Mesendoderm (in vitro differentiated cells): ENCODE measurements at places on chromosomes 16 and 17.

DNA sequence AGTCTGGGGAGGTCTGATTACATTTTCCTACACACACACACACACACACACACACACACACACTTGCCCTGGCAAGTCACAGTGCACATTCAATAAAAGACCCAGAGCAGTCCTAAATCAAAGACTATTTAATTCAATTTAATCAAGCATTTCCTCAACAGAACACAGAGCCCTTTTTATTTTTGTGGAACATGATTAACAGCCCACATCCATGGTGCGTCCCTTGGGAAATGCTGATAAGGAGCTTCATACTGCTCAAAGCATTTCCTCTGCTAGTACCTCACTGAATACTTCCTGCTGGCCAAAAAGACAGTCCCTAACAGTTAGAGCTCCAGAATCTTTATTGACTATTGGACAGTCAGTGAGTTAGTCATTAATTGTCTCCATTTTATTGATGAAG is 43.1 kb upstream of the MYH10 start:
- DNase-seq = no peak

GRCh38 chr16:73058221-73058615 is 10.3 kb upstream of the ZFHX3 start:
- no peak for DNase-seq

DNA sequence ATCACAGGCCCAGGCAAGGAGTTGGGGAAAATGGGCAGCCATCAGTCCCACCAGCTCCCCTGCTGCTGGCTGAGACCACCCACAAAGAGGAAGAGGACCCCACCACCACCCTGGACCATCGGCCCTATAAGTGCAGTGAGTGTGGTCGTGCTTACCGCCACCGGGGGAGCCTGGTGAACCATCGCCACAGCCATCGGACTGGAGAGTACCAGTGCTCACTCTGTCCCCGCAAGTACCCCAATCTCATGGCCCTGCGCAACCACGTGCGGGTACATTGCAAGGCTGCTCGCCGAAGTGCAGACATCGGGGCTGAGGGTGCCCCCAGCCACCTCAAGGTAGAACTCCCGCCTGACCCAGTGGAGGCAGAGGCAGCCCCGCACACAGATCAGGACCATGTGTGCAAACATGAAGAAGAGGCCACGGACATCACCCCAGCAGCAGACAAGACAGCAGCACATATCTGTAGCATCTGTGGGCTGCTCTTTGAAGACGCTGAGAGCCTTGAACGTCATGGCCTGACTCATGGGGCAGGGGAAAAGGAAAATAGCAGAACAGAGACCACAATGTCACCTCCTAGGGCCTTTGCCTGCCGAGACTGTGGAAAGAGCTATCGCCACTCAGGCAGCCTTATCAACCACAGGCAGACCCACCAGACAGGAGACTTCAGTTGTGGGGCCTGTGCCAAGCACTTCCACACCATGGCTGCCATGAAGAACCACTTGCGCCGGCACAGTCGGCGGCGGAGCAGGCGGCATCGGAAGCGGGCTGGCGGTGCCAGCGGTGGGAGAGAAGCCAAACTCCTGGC is 3.6 kb downstream of the ZNF646 start:
- no peak for DNase-seq

DNA sequence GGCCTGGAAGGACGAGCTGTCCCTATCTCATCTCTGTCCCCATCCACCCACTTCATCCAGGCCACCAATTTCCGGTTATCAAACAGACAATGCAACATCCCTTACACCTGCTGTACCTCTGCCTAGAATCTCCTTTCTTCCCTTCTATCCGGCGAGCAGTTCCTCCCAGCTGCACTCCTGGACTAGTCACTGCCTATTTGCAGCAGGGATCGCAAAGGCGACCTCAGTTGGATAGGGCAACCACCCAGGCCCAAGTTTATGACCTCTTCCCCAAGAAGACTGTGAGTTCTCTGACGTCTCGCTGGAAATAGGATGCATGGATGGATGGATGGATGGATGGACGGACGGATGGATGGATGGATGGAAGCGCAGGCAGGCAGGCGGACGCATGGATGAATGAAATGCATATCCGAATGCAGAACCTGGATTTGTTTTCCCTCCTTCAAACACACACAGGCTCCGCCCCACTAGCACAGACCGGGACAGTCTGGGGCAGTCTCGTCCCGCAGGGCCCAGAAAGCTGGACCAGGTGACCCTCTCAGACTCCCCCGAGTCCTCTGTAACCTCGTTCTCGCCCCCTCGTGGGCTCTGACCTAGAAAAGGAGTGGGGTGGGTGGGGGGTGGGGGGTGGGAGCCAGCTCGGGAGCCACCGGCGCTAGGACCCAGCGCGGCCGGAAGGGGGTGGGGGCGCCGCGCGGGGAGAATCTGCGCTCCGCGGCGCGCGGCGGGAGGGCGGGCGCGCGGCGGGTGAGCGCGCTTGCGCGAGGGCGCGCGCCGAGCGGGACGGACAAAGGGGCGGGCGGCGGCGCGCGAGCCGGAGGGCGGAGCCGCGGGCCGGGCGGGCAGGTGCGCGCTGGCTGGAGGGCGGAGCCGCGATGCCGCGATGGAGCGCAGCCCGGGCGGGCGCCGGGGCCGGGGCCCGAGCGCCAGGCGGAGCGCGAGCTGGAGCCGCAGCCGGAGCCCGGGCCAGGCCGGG is at the start of gene SBK1:
Gene SBK1, plus strand, starts transcription at position 875 of the 976 bp plus-strand sequence. CDS start 24,867 bp downstream, outside the sequence.
- DNase-seq = peak; percentile 83

DNA sequence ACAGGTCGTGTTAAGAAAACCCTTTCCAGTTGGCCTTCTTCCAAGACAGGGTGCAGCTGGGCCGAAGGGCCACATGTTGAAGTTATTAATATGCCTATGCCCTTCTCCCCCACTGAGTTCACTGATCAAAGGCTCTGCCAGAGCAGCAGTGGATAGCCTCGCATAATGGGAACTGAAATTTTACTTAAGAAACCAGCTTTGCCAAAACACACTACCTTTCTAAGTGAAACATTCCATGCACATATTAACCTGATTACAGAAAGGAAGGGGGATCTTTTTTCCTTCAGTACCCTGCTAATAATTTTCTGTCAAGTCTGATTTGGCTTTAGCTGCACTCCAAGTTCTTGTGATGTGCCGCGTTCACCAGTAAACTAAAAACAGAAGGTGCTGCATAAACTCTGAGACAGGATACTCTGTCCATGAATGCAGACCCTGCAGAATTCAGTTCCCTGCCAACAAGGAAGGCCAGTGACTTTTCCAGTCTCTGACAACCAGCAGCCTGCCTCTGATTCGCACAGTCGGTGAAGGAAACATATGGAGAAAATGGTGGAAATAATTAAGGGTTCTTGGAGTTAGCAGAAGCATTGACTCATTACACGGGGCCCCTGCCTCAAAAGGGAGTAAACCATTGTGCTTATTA is 283.8 kb downstream of the ZFHX3 start:
- DNase-seq = no peak

DNA sequence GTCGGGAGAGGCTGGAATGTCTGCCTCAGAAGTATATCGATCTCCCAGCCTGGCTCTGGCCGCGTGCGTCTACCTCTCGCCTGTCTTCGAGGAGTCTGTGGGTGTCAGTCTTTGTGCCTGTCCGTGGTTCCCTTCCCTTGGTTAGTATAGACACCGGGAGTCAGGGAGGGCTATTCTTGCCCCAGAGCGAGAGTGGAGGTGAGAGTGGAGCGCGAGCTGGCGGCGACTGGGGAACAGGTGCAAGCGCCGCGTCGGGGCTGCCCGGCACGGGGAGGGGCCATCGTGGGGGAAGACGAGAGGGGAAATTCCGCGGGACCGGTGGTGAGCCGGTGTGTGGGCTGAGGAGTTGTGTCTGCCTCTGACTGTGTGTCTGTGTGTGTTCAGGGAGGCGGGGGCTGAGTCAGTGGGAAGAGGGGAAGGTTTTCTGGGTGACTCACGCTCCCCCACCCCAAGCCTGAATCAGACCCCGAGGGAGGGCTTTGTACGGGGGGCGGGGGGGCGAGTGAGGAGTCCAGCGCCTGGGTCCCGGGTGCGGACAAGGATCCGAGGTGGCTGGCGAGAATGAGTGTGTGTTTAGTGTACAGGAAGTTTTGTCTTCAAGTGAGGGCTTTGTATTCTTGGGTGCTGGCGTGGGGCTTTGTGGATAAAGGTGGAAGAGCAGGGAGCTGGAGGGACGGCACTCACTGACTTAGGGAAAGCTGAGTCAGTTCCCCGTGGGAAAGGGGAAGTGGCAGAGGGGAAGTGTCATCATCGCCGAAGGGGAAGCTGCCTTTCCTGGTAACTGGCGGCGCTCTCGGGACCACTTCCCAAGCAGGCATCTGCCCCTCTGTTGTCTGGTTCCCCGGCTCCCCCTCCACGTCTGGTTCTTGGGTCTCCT is 8.6 kb downstream of the KDM6B start:
- DNase-seq = peak; percentile 85

- no peak for DNase-seq
Observed at GRCh38 chr17:74006371-74006770, 197.1 kb upstream of the RPL38 start.

- DNase-seq = no peak
Observed at GRCh38 chr16:80804526-80805383, at the start of gene CDYL2. CDYL2 (minus strand) TSS chr16:80804598; CDS start chr16:80804173, 425 bp downstream.

DNA sequence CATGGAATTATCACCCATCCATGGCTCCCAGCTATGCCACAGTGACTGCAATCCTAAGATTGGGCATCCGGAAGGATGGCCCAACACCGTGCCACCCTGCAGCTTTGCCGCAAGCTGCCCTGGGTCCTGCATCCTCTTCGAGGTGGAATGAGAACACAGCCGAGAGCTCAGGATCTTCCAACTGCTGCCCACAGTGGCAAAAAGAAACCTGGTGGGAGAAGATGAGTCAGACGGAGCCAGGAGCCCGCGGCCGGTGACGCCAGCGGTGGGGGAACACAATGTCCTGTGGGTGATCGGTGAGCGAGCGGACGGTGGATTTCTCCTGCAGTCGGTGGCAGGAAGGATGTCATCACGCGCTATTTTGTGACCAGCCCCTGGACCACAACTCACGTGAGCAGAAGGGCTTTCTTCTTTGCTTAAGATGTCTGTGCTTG is 20.1 kb downstream of the CD7 start:
- no peak for DNase-seq

DNA sequence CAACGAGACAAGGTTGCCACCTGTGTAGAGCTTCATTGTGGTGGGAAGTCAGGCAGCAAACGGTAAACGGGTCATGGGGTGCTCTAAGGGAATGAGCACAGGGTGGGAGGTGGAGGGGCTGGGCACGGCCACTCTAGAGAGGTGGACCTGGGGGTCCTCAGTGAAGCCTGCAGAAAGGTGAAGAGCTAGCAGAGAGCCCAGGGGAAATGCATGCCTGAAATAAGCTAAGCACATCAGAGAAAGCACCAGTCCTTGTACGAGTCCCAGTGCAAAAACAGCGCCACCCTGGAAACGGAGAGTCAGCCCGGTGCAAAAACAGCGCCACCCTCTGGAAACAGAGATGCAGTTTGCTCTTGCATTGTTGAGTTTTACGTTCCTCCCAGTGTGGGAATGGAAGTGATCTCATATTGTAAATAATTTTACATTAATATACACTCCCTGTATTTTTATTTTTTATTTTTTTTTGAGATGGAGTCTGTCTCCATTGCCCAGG is 65.0 kb downstream of the TBC1D16 start:
- peak; percentile 83 for DNase-seq

- DNase-seq = peak; percentile 98
Observed at GRCh38 chr16:89489040-89489897, 1.1 kb downstream of the ANKRD11 start.

- DNase-seq = no peak
Observed at GRCh38 chr17:79645777-79646088, 34.9 kb upstream of the RBFOX3 start.

DNA sequence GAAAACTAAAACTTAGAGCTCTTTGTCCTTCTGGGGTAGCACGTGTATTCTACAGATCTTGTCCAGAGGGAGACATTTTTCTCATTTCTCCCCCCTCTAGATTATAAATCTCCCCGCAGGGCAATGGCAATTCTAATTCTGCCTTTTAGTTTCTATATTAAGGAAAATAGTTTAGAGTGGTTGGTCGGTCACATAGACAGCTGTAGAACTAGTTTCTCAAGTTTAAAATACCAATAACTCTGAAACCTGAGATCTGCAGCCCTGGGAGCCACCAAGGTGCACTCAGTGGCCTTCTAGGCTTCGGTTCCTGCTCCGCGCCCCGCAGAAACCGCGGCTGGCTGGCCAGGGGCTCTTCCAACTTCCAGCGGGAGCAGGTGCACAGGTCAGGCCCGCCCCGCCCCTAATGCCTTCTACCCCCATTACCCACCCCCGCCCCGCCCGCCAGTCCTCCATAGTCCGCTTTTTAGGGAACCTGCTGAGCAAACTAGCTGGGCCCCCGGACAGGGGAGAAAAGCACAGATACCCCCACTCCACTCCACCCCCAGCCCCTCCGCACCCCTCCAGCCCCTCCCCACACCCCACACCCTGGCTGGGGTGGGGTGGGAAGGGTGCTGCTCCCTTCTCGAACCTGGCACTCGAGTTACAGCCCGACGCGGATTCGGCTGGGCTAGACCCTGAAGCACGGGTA is 431 bp downstream of the SLFN11 start:
- no peak for DNase-seq

DNA sequence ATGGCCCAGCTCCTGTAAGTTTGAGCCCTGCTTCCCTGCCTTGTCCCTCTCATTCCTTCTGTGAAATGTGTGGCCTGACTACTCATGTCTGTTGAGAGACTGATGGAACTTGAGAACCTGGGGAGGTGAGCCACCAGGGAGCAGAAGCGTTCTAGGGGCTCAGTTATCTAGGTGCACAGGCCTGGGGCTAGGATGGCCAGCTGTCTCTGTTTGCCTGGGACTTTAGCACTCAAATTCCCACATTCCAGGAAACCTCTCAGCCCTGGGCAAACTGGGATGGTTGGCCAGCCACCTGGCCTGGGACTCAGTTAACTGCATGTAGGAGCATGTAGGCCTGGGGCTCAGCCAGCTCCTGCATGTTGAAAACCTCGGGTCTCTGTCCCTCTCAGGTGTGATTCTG is 9.3 kb upstream of the EPN3 start:
- no peak for DNase-seq

- no peak for DNase-seq
Observed at GRCh38 chr17:81431545-81432482, 36.6 kb downstream of the BAHCC1 start.

GRCh38 chr16:53014287-53014686 is 38.4 kb downstream of the CHD9NB start:
- no peak for DNase-seq

GRCh38 chr16:11716336-11716735 is 26.3 kb downstream of the TXNDC11 start:
- DNase-seq = no peak

DNA sequence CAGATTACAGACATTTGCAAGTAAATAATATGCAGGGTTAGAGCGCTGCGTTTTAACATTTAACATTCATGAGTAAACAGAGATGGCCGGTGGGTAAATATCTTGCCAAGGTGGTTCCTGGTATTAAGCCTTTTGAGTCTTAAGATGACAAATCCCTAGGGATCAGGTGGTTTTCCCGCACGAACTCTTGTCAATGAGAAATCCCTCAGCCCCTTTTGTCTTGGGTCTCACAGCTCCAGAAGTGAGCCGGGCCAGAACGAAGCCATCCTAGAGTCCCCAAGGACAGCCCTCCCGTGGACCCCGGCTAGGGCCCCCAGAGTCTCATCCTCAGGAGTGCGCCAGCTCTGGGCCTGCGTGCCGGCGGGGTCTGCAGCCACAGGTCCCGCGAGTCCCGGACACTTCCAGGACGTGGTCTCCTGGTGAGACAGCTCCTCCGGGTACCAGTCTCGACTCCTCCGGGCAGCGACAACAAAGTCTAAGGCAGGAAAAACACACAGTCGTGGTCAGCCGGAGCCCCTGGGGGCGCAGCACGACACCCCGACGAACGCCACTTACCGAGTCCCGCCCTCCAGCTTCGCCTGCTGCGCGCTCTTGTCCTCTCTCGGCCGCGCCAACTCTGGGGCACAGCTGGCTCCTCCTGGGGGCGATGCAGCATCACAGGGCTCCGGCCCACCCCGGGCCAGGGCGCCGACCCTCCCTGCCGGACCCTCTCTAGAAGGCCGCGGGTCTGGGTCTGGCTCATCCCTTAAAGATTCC is 13.3 kb downstream of the MIS12 start:
- peak; percentile 38 for DNase-seq
